ENCODE measurements at places on chromosomes 3 and 15. TPM values are rescaled to one million over a fixed set of nuclear protein-coding genes. Genes with fewer than 3 reads are reported as not detected.

Gene GOLGA6D
- total RNA-seq = not detected

Gene GADL1
- total RNA-seq = 0.13 TPM

Gene CFAP91
- total RNA-seq = 3.2 TPM

Gene MYO5A
- total RNA-seq = 14.7 TPM

Gene MME
- total RNA-seq = 9.0 TPM

Gene XYLB
- 1.0 TPM for total RNA-seq

Gene GOLGA6L7
- total RNA-seq = not detected

Gene C2CD4A
- total RNA-seq = 0.25 TPM

Gene GREM1
- 78.7 TPM for total RNA-seq
